ENCODE measurements at places on chromosomes 3 and 15. TPM values are rescaled to one million over a fixed set of nuclear protein-coding genes. Genes with fewer than 3 reads are reported as not detected.

EBLN2 gene
- total RNA-seq, result 1.5 TPM

DAPK2 gene
- total RNA-seq, result 94.9 TPM

ILDR1 gene
- not detected for total RNA-seq

NPAP1 gene
- not detected for total RNA-seq

CYP11A1 gene
- 0.29 TPM for total RNA-seq

DUOXA1 gene
- 1.1 TPM for total RNA-seq

ZNF502 gene
- total RNA-seq, result 3.4 TPM

THOC7 gene
- 65.9 TPM for total RNA-seq

ITIH3 gene
- 0.55 TPM for total RNA-seq

CATSPER2 gene
- 1.1 TPM for total RNA-seq

PATL2 gene
- total RNA-seq, result 4.8 TPM

C3orf80 gene
- total RNA-seq, result 0.47 TPM

TM4SF18 gene
- 13.2 TPM for total RNA-seq

HACD2 gene
- 34.6 TPM for total RNA-seq

COL6A5 gene
- not detected for total RNA-seq

IMPG2 gene
- 0.18 TPM for total RNA-seq

ARGFX gene
- total RNA-seq, result not detected

ITGA11 gene
- total RNA-seq, result 23.8 TPM

BFSP2 gene
- not detected for total RNA-seq

GAP43 gene
- 1.4 TPM for total RNA-seq

WDR93 gene
- not detected for total RNA-seq

CDCP1 gene
- 1.3 TPM for total RNA-seq

TXNRD3 gene
- total RNA-seq, result 7.3 TPM

SLC49A4 gene
- 16.8 TPM for total RNA-seq

GOLGA8M gene
- 2.5 TPM for total RNA-seq
